ENCODE measurements at places on chromosomes 6 and 20.

DNA sequence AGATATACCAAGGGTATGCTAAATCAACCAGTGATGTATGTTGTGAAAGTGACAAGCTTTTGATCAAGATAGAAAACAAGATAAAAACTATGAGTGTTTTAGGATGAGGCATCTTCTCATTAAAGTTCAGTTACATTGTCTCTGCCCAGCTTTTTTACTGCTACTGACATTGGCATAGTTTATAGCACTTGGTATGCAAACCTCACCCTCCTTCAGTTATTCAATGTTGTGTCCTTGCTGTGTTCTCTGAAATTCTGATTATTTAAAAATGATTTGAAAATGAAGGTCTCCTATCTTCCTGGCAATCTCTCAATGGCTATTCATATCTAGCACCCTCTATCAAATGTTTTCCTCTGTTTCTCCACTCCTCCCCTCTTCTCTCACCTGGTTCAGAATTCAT is 6.7 kb upstream of the MYLIP start:
- no peak for DNase-seq

GRCh38 chr6:70310063-70310694 is 7.3 kb upstream of the COL9A1 start:
- DNase-seq = peak; percentile 75

GRCh38 chr6:11601776-11602605 is 64.4 kb downstream of the TMEM170B start:
- DNase-seq = no peak

DNA sequence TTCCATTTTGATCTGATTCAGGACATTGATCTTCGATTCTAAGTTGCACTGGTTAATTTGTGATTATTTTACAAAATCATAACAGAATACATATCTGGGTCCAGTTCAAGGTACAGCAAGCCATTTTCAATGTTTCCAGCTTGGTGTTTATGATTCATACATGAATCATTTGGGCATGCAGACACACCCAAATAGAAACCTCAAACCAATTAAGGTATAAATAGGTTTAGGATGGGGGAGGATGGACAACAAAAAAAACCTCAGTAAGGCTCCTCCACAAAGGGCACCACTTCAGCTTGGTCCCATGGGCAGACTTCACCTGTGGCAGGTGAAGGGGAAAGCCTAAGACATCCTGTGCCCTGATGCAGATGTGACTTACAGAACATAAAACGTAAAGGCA is 192.7 kb downstream of the KHDC1L start:
- no peak for DNase-seq

- peak; percentile 10 for DNase-seq
These were observed 19.5 kb upstream of the SLC22A7 start for GRCh38 chr6:43278524-43279078.

DNA sequence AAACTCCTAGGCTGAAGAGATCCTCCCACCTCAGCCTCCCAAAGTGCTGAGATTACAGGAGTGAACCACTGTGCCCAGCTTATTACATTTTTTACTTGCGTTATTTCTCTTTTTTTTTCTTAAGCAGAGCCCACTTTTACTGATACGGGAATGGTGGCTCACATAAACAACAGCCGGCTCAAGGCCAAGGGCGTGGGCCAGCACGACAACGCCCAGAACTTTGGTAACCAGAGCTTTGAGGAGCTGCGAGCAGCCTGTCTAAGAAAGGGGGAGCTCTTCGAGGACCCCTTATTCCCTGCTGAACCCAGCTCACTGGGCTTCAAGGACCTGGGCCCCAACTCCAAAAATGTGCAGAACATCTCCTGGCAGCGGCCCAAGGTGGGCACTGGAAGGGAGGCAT is 10.5 kb downstream of the CAPN11 start:
- DNase-seq = no peak

DNA sequence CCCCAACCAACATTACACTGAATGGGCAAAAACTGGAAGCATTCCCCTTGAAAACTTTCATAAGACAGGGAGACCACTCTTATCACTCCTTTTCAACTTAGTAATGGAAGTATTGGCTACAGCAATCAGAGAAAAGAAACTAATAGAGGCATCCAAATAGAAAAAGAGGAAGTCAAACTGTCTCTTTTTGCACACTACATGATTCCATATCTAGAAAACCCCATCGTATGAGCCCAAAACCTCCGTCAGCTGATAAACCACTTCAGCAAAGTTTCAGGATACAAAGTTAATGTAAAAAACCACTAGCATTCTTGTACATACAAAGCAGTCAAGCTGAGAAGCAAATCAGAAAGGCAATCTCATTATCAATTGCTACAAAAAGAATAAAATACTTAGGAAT is 580.4 kb upstream of the PTCHD4 start:
- no peak for DNase-seq

DNA sequence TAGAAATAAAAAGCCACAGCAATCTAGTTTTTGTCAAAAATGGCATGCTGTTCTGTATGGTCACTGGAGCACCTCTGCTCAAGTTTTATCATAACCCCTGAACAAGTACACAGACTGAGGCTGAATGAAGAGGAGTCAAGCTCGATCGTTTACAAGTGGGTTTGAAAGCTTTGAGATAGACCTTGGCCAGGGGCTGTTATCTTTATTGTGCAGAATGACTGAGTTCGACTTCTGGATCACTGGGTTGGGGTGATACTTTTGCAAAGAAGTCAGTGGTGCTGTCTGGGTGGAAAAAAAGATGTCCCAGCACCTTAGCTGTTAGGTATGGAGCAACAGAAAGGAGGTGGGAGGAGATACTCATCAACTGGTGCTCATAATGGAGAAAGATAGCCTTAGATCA is 446.0 kb downstream of the HACE1 start:
- no peak for DNase-seq

DNA sequence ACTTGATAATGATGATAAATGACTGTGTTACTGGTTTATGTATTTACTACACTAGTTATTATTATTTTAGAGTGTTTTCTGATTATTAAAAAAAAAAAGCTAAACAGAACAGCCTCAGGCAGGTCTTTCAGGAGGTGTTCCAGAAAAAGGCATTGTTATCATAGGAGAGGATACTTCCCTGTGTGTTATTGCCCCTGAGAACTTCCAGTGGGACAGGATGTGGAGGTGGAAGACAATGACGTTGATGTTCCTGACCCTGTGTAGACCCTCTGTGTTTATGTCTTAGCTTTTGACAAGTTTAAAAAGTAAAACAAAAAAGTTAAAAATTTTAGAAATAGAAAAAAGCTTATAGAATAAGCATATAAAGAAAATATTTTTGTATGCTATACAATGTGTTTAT is 49.1 kb downstream of the NCOA7 start:
- no peak for DNase-seq

GRCh38 chr20:40880729-40881109 is 147.9 kb upstream of the TOP1 start:
- DNase-seq = no peak

- no peak for DNase-seq
These were observed 127.4 kb downstream of the GJA10 start for GRCh38 chr6:90021711-90022110.

DNA sequence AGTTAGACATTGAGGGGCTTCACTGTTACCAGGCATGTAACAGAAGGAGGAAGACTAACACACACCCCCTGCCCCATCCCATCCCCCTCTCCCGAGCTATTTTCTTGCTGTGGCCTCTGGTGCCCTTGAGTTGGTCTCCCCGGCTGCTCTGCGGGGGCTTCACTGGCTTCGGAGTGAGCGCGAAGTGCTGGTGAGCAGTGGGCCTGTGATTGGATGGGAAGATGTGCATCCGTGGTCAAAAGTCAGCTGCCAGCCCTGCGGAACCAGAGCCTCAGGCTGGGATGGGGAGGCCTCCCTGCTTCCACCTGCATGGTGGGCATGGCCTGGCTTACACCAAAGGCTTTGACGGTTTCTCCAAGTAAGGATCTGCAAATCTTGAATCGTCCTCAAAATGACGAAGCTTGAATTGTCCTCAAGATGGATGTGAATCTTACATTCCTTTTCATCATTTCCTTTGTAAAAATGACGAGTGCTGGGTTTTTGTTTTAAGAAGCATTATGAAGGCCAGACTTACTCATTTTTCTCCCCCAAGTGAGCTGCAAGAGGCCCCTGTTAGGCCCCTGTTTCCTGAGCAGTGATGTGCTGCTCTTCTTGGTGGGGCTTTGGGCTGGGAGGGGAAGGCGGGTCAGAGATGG is 23.7 kb downstream of the SPATA2 start:
- peak; percentile 59 for DNase-seq

GRCh38 chr6:44257753-44258324 is 511 bp upstream of the SLC35B2 start:
- DNase-seq = no peak

GRCh38 chr20:45090481-45090880 is 10.4 kb downstream of the KCNS1 start:
- no peak for DNase-seq

DNA sequence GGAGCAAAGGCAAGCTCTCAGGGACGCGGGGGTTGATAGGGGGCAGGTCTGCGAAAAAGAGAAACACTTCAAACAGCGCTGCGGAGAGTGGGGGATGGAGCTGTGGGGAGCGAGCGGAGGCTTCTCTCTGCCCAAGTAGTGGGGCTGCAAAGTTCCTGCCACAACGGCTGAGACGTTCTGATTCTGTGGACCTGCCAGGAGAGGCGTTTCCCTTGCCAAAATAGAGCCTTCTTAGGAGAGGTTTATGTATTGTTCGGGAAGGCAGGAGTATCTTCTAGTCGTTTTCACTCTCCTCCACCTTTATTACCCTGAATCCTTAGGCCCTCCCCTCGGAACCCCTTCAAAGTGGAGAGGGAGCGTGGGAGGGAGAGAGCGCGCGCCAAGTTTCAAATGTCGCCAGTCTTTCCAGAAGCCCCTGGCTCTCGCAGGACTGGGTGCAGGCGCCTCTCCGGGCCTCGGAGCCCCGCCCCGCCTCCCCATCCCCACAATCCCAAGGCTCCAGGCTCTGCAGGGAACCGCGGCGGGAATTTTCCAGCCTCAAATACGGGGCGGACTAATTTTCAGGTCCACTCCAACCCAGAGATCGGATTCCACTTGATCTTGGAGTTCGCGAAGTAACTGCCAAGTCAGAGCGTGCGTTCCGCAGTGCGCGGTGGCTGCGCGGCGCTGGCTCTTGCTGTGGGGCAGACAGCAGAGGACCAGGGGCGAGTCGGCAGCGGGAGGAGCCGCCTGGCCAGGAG is 10.0 kb upstream of the POU3F2 start:
- peak; percentile 68 for DNase-seq

- DNase-seq = no peak
These were observed 15.4 kb downstream of the FNDC1 start for GRCh38 chr6:159184559-159184958.

DNA sequence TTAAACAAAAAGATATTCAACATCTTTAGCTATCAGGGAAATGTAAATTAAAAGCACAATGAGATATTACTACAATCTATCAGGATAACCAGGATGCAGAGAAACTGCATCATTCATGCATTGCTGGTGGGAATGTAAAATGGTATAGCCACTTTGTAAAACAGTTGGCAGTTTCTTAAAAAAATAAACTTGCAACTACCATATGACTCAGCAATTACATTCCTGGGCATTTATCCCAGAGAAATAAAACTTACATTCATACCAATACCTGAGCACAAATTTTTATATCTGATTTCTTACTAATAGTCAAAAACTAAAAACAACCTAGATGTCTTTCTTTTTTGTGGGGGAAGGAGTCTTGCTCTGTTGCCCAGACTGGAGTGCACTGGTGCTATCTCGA is 190.3 kb upstream of the TAB2 start:
- no peak for DNase-seq

- no peak for DNase-seq
These were observed 2.5 kb downstream of the CRIP3 start for GRCh38 chr6:43306086-43306485.

- DNase-seq = no peak
These were observed 1434.3 kb upstream of the ADGRB3 start for GRCh38 chr6:67200626-67201403.

DNA sequence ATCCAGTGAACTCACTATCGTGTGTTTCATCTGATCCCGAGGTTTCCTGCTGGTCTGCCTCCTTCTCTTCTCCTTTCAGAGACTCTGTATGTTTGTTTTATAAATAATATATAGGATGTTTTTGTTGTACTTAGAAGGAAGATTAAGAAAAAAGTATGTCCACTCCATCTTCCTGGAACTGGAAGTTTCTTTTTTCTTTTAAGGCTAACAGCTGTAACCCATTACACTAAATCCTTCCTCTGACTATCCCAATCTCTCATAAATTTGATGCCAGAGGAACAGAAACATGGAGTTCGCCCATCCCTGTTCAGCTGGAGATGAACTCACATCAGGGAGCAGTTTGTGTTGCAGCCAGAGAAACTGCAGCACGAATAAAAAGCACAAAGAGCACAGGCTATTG is 20.7 kb downstream of the RIPK1 start:
- peak; percentile 37 for DNase-seq

DNA sequence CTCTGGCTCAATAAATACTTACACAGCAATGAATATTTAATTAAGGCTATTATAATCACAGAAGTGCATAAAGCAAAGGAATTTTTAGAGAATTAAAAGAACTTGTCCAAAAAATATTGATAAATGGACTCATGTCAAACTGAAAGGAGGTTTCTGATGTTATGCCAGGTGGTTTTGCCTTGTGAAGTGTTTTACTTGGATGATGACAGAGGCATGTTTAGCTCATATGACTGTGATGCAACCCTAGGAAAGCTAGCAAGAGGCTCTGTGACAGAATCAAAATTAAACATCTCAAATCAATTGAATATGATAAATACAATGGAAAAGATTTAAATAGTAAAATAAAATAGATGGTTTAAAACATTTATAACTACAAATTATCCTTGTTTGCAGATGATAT is 137.3 kb downstream of the TMEM200A start:
- no peak for DNase-seq

- DNase-seq = no peak
These were observed 434.7 kb downstream of the BCKDHB start for GRCh38 chr6:80541181-80541580.

DNA sequence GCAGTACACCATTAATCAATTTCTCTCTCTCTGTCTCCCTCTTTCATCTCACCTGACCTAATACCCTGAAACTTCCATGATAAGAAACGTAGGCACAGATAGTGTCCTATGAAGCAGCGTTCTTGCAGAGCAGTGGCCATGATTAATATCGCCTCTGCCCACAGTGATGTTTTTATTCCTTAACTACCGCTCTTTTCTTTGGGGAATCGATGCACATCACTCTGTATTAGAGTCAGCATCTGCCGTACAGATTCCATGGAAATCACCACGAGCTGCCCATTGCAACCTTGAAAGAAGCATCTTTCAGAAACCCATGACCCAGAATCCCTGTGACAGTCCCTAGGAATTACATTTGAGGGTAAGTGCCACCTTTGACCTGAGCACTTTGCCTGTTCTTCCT is 152.0 kb upstream of the ECI2 start:
- peak; percentile 82 for DNase-seq

DNA sequence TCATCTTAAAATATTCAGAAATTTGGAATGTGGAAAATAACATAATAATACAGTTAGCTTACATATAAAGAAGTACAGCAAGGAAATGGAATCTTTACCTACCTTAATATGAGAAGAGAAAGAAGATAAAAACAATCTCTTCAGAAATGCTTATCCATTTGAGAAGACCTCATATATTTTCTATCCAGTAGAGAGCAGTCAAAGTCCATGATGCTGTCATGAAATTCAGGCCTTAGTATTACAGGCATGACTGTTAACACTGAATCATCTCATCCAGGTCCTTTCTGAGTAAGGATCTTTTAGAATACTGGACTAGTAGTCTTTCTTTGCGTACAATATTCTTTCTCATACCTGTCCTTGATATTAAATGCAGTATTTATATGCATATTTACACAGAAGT is 713.4 kb downstream of the CD109 start:
- DNase-seq = peak; percentile 69

Data from eye (tissue), 1 donor.